ENCODE measurements at places on chromosomes 12 and 14. TPM values are rescaled to one million over a fixed set of nuclear protein-coding genes. Genes with fewer than 3 reads are reported as not detected.

The IQSEC3 gene
- 3.6 TPM for total RNA-seq

The SYCP3 gene
- 0.22 TPM for total RNA-seq

The PSMB5 gene
- total RNA-seq, result 164 TPM

The FIGNL2 gene
- total RNA-seq, result 0.29 TPM

The SERPINA9 gene
- total RNA-seq, result not detected

DNA sequence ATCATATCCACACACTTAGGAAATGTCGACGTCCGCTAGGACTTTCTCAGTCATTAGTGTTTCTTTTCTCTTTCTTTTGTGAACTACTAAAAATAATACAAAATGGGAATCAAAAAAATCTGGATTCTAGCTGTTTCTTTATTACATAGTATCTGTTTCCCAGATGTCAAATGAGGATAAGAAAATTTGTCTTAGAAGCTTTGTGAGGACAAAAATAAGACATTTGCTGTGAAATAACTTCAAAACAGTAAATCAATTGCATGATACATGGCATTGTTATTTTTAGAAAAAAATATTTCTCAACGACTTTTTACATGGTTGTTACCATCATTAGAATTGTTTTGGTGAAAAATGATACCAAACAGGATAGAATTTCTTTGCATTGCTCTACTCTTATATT is 71.4 kb upstream of the IFNG-AS1 start:
- H3K27ac ChIP-seq, result no peak overlapping the region
- no peaks in the 10 kb centered on the region for H3K36me3 ChIP-seq
- no peak for DNase-seq
- H3K27me3 ChIP-seq, result no peaks in the 10 kb centered on the region

DNA sequence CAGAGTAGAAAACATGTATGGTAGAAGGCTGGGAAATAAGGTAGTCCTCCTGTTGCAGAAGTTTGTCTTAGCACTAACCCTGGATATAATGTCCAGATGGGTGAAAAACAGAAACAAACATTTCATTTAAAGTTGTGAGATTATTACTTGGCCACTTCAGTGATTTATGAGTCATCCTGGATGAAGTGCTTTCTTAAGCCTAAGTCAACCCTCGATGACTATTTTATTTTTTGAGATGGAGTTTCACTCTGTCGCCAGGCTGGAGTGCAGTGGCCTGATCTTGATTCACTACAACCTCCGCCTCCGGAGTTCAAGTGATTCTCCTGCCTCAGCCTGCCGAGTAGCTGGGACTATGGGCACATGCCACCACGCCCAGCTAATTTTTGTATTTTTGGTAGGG is 10.2 kb downstream of the DLST start:
- no peak overlapping the region for H3K27ac ChIP-seq
- peaks cover 19% of the 10 kb centered on the region for H3K36me3 ChIP-seq
- H3K4me3 ChIP-seq, result no peak overlapping the region
- no peaks in the 10 kb centered on the region for H3K27me3 ChIP-seq
- H3K4me1 ChIP-seq, result peaks cover 9% of the 10 kb centered on the region
- DNase-seq, result no peak

GRCh38 chr14:79896009-79896408 is 315.3 kb downstream of the DIO2 start:
- no peaks in the 10 kb centered on the region for H3K4me1 ChIP-seq
- H3K27me3 ChIP-seq, result no peaks in the 10 kb centered on the region
- no peaks in the 10 kb centered on the region for H3K36me3 ChIP-seq
- H3K27ac ChIP-seq, result no peak overlapping the region
- DNase-seq, result no peak
- H3K4me3 ChIP-seq, result no peak overlapping the region

- peak overlapping the region; percentile 30 for H3K4me3 ChIP-seq
- no peak for DNase-seq
- peaks cover 20% of the 10 kb centered on the region for H3K4me1 ChIP-seq
- peak overlapping the region; percentile 65 for H3K27ac ChIP-seq
- H3K36me3 ChIP-seq, result peaks cover 8% of the 10 kb centered on the region
Observed at GRCh38 chr14:52175982-52176502, 91.5 kb upstream of the PTGDR start.

DNA sequence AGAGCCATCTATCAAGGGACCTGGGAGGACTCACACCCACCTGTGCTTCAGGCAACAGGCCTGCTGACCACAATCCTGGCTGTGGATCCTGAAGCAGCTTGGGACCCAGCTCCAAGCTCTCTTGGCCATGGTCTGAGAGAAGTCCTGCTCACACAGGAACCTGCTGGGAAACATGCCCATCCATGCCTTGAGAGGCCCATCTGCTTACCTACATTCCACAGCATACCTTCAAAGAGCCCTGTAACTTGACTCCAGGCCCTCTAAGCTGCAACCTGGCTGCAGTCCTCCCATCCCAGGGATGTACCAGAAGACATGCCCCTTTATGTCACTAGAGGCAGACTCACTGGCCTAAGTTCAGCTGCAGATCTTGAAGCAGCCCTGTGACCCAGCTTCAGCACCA is 61.7 kb upstream of the AMIGO2 start:
- no peak overlapping the region for H3K27ac ChIP-seq
- no peaks in the 10 kb centered on the region for H3K27me3 ChIP-seq
- H3K36me3 ChIP-seq, result peaks cover 45% of the 10 kb centered on the region

DNA sequence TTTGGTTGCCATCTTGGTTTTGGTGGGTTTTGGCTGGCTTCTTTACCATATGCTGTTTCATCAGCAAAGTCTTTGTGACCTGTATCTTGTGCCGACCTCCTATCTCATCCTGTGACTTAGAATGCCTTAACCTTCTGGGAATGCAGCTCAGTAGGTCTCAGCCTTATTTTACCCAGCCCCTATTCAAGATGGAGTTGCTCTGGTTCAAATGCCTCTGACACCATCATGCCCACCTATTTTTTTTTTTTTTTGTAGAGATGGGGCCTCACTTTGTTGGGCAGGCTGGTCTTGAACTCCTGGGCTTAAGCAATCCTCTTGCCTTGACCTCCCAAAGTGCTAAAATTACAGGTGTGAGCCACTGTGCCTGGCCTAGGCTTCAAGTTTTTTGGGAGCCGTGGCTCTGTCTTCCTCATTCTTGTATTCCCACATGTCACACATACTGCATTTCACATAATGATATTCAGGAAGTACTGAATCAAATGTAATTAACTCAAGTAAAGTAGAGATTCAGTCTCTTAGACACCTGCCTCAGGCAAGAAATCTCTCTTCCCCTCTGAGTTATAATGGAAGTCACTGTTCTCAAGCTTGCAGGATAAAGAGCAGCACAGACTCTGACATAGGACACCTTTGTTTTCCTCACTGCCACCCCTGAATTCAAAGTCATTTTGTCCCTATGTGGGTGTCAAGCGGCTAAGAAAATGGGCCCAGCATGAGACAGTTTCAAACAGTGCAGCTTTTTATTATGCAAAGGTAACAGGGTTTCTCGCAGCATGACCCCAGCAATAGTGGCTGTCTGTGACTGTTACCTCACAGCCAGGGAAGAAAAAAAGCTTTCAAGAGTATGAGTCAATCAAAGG is 159.0 kb downstream of the PTPN11 start:
- DNase-seq, result no peak
- H3K4me3 ChIP-seq, result no peak overlapping the region
- H3K4me1 ChIP-seq, result no peaks in the 10 kb centered on the region
- H3K27me3 ChIP-seq, result peaks cover 54% of the 10 kb centered on the region

Measured in activated naive CD8-positive, alpha-beta T cell treated with anti-CD3 and anti-CD28 coated beads for 36 hours (primary cell).